GF-D8 (cell line): ENCODE measurements at places on chromosomes 7 and 10.

- DNase-seq: no peak
These were observed 42.8 kb downstream of the HERPUD2 start for GRCh38 chr7:35652124-35652523.

DNA sequence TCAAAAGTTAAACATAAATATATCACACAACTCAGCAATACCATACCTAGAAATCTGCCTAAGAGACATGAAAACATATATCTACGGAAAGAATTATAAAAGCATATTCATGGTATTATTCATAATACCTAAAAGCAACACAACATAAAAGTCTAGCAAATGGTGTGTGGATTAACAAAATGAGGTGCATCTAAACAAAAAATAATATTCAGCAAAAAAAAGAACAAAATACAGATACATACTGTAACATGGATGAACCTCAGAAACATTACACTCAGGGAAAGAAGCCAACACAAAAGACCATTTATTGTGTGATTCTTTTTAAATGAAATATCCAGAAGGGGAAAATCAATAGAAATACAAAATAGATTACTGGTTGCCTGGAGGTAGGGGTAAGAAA lies 155.0 kb downstream of the IMMP2L start:
- DNase-seq: no peak

DNA sequence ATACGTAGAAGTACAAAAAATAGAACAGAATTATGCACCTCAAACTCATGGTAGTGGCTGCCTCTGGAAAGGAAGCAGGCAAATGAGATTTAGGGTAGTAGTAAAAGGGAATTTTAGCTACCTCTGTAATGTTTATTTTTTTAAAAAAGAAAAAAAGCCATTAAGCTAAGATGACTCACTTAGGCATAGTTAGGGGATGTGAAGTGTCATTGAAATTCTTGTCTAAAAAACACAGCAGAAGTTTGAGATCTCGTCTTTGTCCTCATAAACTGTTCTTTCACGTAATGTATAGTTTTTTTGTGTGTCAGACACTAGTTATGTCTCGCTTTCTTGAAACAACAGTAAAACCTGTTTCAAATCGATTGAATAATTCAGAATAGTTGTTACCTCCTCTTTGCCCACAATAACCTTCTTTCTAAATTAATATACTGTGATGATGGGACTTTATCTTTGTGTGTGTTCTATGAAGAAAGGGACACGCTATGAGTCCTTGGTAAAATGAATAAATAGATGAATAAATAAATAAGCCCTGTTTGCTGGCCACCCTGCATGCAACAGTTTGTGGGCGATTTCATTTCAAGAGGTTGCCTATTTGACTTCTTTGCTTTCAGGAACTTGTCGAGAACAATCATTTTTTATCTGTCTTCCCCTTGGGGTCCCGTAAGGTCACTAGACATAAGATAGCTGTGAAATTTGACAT lies 14.5 kb upstream of the FBXW4 start:
- no peak for DNase-seq

GRCh38 chr10:121084016-121084674 lies 233.0 kb downstream of the WDR11 start:
- DNase-seq: no peak

DNA sequence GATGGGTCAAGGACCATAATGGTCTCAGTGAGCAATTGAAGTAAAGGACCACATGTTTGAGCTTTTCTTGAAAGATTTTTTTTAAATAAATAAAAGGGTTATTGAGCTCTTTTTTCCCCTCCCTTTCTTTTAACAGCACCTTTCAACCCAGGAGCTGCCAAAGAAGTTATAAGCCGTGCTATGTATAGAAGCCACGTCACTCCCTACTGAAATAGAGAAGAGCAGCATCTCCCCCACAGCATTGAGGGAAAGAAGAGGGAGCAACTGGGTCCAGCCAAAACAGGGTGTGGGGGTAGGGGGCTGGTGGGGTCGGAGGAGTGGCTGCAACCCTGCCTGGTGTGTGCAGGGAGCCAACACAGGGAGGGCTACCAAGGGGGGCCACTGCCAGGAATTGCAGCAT lies 227.2 kb downstream of the PLXNA4 start:
- DNase-seq: no peak

- no peak for DNase-seq
These were observed 237.7 kb upstream of the CCDC6 start for GRCh38 chr10:60144099-60144498.

DNA sequence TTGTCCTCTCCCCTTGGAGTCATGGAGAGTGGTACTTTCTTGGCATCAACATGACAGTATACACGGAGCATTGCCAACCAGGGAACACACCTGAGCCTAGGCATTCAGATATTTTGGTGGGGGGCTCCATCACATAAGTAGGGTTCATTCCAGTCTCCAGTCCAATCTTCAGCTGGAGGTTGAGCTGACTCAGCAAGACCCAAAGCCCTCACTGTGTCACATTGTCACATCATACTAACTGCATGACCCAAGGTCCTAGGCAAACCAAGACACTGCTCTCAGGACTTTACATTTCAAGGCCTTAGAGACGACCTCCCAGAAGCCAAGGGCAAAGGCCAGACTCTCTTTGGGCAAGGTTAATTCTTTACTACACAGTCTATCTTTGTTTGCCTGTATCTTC lies 190.1 kb downstream of the TMEM178B start:
- no peak for DNase-seq

DNA sequence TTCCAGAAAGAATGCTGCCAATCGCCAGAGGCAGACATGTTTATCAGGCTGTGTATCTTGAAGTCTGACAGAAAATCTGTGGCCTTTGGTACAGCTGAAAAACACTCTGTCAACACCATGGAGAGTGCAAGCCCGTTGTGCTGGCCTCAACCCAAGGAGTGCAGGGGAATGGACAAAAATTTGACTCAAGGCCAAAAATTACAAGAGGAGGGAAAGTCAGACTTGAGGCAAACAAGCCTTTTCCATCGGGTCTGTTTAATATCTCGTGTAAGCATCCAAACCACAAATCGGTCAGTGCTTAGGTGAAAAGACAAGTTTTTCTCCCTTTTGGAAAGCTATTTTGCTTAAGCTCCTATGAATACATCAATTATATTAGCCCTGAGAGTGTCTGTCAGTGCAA lies 305.3 kb upstream of the NFE2L3 start:
- no peak for DNase-seq

DNA sequence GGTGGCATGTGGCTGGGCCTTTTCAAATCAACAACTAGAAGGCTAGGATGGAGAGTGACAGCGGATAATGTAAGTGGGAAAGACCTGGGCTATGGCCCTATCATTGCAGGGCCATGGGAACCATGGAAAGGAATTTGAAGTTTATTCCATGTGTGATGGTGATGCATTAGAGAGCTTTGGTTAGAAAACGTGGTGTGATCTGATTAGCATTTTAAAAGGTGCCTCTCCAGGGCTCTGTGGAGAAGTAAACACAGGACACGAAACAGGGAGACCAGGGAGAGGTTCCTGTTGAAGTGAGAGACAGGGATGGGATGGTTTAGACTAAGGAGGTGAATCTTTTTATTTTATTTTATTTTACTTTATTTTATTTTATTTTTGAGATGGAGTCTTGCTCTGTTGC lies 749.5 kb downstream of the GATA3 start:
- DNase-seq: no peak

- no peak for DNase-seq
These were observed 224.7 kb downstream of the GLRX3 start for GRCh38 chr10:130360826-130361311.
